ENCODE measurements at places on chromosomes 3 and 15. TPM values are rescaled to one million over a fixed set of nuclear protein-coding genes. Genes with fewer than 3 reads are reported as not detected.

The FOXL2 gene
- 0.68 TPM for total RNA-seq

The RLBP1 gene
- not detected for total RNA-seq

The LTK gene
- 7.9 TPM for total RNA-seq

The NSUN3 gene
- total RNA-seq, result 11.0 TPM

The SEMA6D gene
- 1.7 TPM for total RNA-seq

The ECT2 gene
- 26.3 TPM for total RNA-seq

The MNS1 gene
- 1.5 TPM for total RNA-seq

The ACAN gene
- total RNA-seq, result 0.27 TPM

The RBP2 gene
- not detected for total RNA-seq

The TMOD2 gene
- total RNA-seq, result 5.5 TPM

The PLOD2 gene
- total RNA-seq, result 38.5 TPM

The PLA2G4D gene
- total RNA-seq, result not detected

The PAQR9 gene
- 0.48 TPM for total RNA-seq

The GOLGA6B gene
- total RNA-seq, result not detected

The AGBL1 gene
- total RNA-seq, result not detected

The SCN11A gene
- 0.27 TPM for total RNA-seq

The RNF111 gene
- 15.3 TPM for total RNA-seq

The CLDN16 gene
- 12.0 TPM for total RNA-seq

The TRH gene
- total RNA-seq, result not detected

The GALNT15 gene
- not detected for total RNA-seq

The LEKR1 gene
- total RNA-seq, result 2.3 TPM

The TPRG1 gene
- total RNA-seq, result 0.41 TPM

The COL8A1 gene
- total RNA-seq, result 24.4 TPM

The GOLGA8B gene
- total RNA-seq, result 59.3 TPM

The ANKRD34C gene
- not detected for total RNA-seq

The SCAANT1 gene
- total RNA-seq, result not detected

The INKA1 gene
- not detected for total RNA-seq

The ADGRG7 gene
- not detected for total RNA-seq

The CYP1A2 gene
- total RNA-seq, result not detected

The SLITRK3 gene
- not detected for total RNA-seq

The TTLL3 gene
- total RNA-seq, result 18.8 TPM

The ST3GAL6 gene
- total RNA-seq, result 2.1 TPM

The SI gene
- not detected for total RNA-seq

The UROC1 gene
- not detected for total RNA-seq

The PTPRG gene
- total RNA-seq, result 25.7 TPM

The FSTL1 gene
- total RNA-seq, result 142 TPM

The CLDN11 gene
- total RNA-seq, result 2.7 TPM

The SLC28A1 gene
- total RNA-seq, result 0.17 TPM

The CHP1 gene
- 127 TPM for total RNA-seq

The SLCO3A1 gene
- total RNA-seq, result 3.6 TPM

The UQCC5 gene
- 97.6 TPM for total RNA-seq

The TMEM158 gene
- 1.1 TPM for total RNA-seq

The EAF2 gene
- 1.5 TPM for total RNA-seq

The CNTN4 gene
- total RNA-seq, result 16.5 TPM

The SYNPR gene
- total RNA-seq, result not detected

The EXD1 gene
- not detected for total RNA-seq

The ALS2CL gene
- 30.9 TPM for total RNA-seq

The VGLL3 gene
- total RNA-seq, result 55.7 TPM

The GPR62 gene
- total RNA-seq, result not detected

The POC1A gene
- 4.7 TPM for total RNA-seq

The CHCHD4 gene
- 18.4 TPM for total RNA-seq

The USP13 gene
- 6.4 TPM for total RNA-seq

All from kidney epithelial cell (primary cell).